ENCODE measurements at places on chromosomes 11 and 22. TPM values are rescaled to one million over a fixed set of nuclear protein-coding genes. Genes with fewer than 3 reads are reported as not detected.

The TTC12 gene
- polyA plus RNA-seq: 10.8 TPM

The SCGB2A2 gene
- polyA plus RNA-seq: not detected

The SLCO2B1 gene
- 17.5 TPM for polyA plus RNA-seq

The RFPL3 gene
- polyA plus RNA-seq: 0.25 TPM

The CHST1 gene
- polyA plus RNA-seq: 24.0 TPM

The TREH gene
- polyA plus RNA-seq: 0.25 TPM

The PDGFD gene
- 19.1 TPM for polyA plus RNA-seq

The MIOX gene
- polyA plus RNA-seq: not detected

The CLDN5 gene
- polyA plus RNA-seq: 58.6 TPM

The HDAC10 gene
- 20.5 TPM for polyA plus RNA-seq

The LRRC56 gene
- polyA plus RNA-seq: 9.1 TPM

The CALCA gene
- polyA plus RNA-seq: not detected

The IL17REL gene
- polyA plus RNA-seq: not detected

The TIRAP gene
- 10.6 TPM for polyA plus RNA-seq

The VPREB1 gene
- polyA plus RNA-seq: 0.26 TPM

The ARHGAP20 gene
- polyA plus RNA-seq: 6.1 TPM

The OR8G5 gene
- polyA plus RNA-seq: not detected

The CRYBB2 gene
- not detected for polyA plus RNA-seq

The B3GAT1 gene
- 0.10 TPM for polyA plus RNA-seq

The GRK2 gene
- 61.1 TPM for polyA plus RNA-seq

The BAIAP2L2 gene
- 1.5 TPM for polyA plus RNA-seq

The TMA7B gene
- not detected for polyA plus RNA-seq

The TPBGL gene
- polyA plus RNA-seq: 0.30 TPM

The SCGB1D2 gene
- polyA plus RNA-seq: not detected

The RIC3 gene
- polyA plus RNA-seq: 0.25 TPM

The GAL3ST1 gene
- 6.5 TPM for polyA plus RNA-seq

The F2 gene
- polyA plus RNA-seq: not detected

The WBP2NL gene
- polyA plus RNA-seq: 1.1 TPM

The TRIM29 gene
- polyA plus RNA-seq: 2.9 TPM

The ST14 gene
- 0.67 TPM for polyA plus RNA-seq

The MAPK8IP2 gene
- 0.70 TPM for polyA plus RNA-seq

The SYCE3 gene
- polyA plus RNA-seq: not detected

The SEPTIN3 gene
- polyA plus RNA-seq: 0.63 TPM

The GCAT gene
- 5.6 TPM for polyA plus RNA-seq

The PRAME gene
- not detected for polyA plus RNA-seq

The MOGAT2 gene
- polyA plus RNA-seq: not detected

The MGAT3 gene
- polyA plus RNA-seq: 4.1 TPM

The MMP7 gene
- 0.18 TPM for polyA plus RNA-seq

The HORMAD2 gene
- not detected for polyA plus RNA-seq

The CEP126 gene
- polyA plus RNA-seq: 2.8 TPM

The ARAP1 gene
- polyA plus RNA-seq: 61.4 TPM

The TSSK2 gene
- 0.56 TPM for polyA plus RNA-seq

The CNGA4 gene
- polyA plus RNA-seq: 0.27 TPM

Measured in hindlimb muscle (tissue), 1 donor.